ENCODE measurements at places on chromosomes 4 and X.

DNA sequence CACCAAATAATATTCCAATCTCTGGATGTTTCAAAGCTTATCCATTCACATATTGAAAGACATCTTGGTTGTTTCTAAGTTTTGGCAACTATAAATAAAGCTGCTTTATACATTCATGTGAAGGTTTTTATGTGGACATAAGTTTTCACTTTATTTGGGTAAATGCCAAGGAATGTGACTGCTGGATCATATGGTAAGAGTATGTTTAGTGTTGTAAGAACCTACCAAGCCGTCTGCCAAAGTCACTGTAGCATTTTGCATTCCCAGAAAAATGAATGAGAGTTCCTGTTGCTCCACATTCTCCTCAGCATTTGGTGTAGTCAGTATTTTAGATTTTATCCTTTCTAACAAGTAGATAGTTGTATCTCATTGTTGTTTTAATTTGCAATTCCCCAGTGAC, 1047.7 kb downstream of the C4orf33 start:
- no peak for DNase-seq

GRCh38 chrX:20215565-20215964, 51.1 kb downstream of the RPS6KA3 start:
- no peak for DNase-seq

GRCh38 chr4:149638073-149638472, 177.6 kb downstream of the IQCM start:
- no peak for DNase-seq

- no peak for DNase-seq
These were observed 2.7 kb upstream of the PHKA1 start for GRCh38 chrX:72716766-72717165.

DNA sequence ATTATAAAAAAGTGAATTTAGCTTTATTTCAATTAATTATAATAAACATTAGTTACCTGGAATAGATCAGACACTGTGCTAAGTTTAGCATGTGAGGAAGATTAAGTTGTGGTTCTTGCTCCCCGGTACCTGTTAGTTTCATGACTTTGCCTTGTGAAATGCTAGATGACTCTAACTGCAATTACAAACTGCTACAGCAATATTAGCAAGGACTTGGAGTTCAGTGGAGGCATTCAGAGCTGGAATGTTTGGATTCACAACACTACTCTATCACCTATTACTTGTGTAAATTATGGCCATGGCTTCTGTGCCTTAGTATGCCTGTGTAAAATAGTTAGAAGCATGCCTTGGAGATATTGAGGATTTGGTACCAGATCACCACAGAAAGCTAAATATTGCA, 21.4 kb upstream of the ANXA10 start:
- DNase-seq, result no peak

DNA sequence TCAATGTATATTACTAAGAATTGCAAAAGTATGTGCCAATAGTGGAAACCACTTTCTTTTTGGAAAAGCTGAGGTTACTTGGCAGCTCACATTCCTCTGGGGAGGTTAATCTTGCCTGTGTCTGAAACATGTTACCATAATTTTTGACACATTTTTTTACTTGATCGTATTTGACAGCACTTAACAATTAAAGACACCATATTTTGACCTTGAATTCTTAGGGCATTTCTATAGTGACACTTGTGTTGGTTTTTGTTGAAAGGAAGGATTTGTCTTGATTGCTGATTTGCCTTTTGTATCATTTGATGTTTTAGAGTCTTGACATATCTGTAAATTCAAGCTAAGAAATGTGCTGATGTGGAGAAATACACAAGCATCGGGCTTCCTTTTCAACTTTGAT, 2135.5 kb downstream of the PCDH7 start:
- DNase-seq, result no peak

- no peak for DNase-seq
These were observed 202.6 kb downstream of the TLL1 start for GRCh38 chr4:166075599-166075998.

DNA sequence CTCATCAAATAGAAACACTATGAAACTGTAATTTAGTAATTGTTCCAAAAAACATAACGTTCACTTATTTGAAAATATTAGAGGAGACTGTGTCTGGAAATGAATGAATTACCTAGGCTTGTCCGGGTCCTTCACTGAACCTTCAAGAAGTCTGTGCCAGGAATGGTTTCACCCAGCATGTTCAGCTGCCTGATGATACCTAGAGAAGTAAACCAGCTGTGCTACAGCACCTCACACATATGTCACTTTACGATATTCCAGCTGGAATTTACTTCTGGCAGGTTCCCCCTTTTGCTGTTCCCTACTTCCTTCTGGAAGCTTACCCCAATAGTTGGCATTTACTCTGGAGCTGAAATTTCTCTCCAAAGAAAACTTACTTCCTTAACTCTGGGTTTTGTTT, 906.5 kb downstream of the FAT4 start:
- no peak for DNase-seq

DNA sequence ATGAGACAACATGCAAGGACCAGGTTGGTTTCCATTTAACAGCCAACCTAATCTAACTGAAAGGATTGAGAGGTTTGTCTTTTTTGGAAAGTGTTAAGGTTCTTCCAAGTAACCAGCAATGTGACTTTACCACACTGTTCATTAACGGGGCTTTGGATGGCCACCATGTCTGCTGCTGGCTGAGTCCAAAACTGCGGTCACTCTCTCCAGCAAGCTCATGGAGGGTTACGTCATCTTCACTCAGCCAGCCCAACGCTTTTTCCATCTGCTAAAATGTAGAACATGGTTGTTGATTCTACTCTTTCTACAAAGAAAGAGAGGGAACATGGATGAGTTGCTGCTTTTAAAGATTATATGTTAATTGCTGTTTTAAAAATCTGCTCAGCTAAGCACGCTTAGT, 11.0 kb downstream of the PKD2 start:
- DNase-seq, result no peak

GRCh38 chr4:1964443-1964842, 44.3 kb downstream of the NELFA start:
- DNase-seq, result no peak

DNA sequence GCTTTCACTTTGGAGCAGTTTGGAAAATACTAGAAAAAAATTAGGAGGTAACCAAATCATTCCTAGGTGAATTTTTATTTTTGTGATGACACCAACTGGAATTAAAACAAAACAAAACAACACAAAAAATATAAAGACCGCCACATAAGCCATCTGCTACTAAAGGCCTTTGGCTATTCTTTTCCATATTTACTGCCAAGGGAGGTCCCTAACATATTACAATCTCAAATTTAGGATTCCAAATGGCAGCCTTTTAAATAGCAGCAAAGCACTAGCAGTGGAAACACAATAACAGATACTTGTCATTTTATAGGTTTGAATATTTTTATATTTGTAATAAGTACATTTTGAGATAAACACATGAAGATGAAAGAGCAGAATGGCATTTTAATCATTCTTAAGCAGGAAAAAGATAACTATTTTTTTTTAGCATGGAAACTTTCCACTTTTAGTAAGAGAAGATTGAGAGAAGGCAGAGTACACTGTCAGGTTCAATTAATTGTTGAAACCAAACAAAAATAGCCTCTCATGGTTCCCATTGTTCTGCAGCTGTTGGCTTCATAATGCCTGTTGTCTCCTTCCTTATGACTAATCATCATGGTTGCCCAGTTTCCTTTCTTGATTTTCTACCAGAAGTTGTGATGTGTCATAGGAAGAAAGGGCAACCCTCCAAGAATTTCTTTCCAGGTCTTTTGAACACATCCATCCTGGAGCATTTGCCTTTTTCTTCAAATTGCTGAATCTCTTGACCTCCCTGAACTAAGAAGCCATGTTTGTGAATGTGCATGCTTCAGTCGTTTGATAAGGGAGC, 219.0 kb upstream of the EMCN start:
- DNase-seq, result no peak

DNA sequence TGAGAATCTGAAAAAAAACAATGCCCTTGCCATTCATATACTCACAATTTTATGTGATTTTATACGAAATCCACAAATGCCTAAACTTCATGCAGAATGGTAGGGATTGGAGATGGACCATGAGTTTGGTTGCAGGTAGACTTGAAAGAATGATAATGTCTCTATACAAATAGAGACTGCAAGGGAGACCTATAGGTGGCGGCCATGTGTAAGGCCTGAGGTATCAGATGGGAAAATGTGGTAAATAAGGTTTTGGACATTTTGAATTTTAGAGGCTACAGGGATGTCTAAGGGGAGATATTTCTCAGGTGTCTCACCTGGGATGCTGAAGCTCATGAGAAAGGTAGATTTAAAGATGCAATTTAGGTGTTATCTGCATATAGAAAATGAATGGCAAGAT, 78.0 kb downstream of the GABRB1 start:
- DNase-seq, result no peak

DNA sequence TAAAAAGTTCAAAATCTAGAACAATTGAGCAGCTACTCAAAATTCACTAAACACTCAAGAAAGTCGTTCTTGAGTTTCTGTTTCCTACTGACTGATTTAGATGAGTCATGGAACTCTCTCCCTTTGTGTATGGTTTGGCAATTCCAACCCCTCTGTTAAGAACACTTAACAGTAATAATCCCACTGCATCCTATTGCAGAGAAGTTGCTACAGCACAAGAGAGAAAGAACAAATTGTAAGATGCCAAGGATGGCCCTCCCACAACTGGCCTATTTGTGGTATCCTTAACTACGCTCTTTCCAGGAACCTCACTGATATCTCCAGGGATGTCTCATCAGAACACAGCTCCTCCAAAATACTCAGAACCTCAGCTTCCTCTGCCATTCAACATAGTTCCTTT, 701.8 kb upstream of the TENM3 start:
- no peak for DNase-seq

GRCh38 chr4:40722576-40723161, 27.1 kb upstream of the NSUN7 start:
- DNase-seq, result no peak

DNA sequence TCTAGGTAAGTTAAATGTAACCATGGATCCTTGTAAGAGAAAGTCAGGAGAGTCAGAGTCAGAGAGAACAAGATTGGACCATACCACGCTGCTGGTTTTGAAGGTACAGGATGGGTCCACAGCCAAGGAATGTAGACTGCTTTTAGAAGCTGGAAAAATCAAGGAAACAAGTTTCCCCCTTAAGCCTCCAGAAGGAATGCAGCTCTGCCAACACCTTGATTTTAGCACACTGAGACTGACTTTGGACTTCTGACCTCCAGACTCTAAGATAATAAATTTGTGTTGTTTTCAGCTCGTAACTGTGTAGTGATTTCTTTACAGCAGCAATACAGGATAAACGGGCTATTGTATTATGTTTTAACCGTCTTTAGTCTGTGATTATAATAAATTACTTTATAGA, 108.0 kb upstream of the USP38 start:
- DNase-seq, result no peak

DNA sequence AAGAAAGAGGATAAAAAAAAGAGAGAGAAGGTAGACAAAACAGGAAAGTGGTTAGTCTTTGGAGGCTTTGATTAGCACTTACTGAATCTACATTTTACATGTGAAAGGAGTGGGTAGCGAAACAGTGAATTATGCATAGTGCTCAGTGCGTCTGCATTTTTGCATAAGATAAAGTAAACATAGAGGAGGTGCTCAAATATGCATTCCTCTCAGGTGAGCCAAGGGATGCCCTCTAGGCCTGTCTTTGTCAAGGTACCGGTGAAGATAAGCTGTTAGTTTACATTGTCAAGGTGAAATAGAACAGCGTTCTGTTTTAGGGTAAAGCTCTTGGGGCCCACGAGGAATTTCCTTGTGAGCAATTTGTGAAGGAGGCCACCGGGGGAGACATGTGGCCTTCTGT, 260.6 kb downstream of the TRIML1 start:
- no peak for DNase-seq

DNA sequence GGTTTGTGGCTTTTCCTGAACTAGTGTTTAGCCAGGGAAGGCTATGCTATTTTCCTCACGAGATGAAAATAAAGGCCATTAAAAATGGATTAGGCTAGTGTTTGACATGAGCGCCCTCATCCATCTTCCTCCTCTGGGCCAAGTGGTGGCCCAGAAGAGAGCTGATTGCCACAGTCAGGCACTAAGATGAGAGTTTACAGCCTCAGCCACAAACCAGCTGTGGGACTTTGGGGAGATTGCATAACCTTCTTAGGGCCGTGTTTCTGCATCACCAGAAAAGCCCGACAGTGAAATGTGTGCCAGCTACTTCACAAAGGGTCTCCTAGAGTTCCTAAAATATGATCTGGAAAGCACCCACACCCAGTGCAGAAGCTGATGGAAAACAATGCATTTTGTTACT, 42.3 kb upstream of the LNX1 start:
- no peak for DNase-seq

GRCh38 chr4:52172166-52172565, 121.1 kb downstream of the SPATA18 start:
- no peak for DNase-seq

DNA sequence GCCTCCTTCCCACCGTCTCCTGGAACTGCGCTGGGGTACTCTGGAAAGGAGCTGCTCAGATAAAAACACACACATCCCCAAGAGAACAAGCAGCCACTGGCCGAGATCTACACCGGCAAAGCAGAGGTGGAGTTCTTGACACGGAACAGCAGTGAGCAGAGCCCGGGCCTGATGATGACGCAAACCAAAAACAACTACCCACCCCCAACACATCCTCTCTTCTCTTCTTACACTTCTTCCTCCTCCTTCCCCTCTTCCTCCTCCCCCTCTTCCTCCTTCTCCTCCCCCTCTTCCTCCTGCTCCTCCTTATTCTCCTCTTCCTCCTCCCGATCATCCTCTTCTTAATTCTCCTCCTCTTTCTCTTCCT, 4.6 kb downstream of the PNMA5 start:
- DNase-seq, result no peak

GRCh38 chr4:8893624-8894423, 22.2 kb upstream of the HMX1 start:
- DNase-seq, result no peak
